Neural progenitor cell (in vitro differentiated cells): ENCODE measurements at places on chromosomes 4 and X.

- DNase-seq, result peak; percentile 6
Measured at GRCh38 chr4:57131849-57132742, 21.9 kb upstream of the IGFBP7 start.

DNA sequence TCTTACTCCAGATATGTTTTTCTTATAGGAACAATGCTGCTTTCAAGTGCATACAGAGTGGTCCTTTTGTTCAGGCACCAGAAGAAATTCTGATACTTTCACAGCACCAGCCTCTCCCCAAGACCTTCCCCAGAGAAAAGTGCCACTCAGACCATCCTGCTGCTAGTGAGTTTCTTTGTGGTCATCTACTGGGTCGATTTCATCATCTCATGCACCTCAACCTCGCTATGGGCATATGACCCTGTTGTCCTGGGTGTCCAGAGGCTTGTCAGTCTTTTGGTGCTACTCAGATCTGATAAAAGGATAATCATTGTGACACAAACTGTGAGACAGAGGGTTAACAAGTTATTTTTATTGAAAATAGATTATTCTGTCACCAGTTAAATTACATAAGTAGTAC is 39.5 kb downstream of the WDR13 start:
- DNase-seq, result no peak

DNA sequence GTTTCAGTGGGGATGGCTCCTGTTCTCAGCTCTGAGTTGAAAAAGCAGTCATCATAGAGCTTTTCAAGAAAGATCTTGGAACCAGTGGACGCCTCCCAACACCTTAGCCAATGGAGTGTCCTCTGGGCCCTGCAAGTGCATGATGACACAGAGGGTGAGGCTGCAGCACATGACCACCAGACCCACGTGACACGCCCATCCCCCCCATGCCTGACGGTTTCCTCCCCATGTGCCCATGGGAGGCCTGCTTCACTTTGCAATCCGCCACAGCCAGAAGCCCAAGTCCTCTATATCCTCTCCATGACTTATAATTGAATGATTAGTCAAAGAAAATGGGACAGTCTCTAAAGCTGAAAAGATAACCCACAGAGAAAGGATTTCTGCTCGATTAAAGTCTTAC is 187.0 kb downstream of the AFAP1 start:
- no peak for DNase-seq

- no peak for DNase-seq
Measured at GRCh38 chr4:122710434-122711308, 21.8 kb upstream of the BBS12 start.

DNA sequence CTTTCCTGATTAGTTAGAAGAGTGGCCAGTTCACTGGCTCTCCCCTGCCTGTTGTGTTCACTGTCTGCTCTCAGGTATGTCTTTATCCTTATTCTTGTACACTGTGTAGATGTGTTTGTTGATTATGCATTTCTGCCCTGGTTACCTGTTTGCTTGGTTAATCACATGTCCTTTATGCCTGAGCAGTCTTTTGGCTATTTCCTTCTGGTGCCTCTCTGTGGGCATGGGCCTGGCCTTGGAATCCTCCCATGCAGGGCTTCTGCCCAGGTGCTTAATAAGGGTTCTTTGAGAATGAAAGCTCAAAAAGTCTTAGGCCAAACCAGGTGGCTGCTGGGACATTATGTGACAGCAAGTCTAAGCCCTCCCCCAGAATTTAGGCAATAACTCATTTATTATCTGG is 26.5 kb downstream of the OTUD6A start:
- no peak for DNase-seq

DNA sequence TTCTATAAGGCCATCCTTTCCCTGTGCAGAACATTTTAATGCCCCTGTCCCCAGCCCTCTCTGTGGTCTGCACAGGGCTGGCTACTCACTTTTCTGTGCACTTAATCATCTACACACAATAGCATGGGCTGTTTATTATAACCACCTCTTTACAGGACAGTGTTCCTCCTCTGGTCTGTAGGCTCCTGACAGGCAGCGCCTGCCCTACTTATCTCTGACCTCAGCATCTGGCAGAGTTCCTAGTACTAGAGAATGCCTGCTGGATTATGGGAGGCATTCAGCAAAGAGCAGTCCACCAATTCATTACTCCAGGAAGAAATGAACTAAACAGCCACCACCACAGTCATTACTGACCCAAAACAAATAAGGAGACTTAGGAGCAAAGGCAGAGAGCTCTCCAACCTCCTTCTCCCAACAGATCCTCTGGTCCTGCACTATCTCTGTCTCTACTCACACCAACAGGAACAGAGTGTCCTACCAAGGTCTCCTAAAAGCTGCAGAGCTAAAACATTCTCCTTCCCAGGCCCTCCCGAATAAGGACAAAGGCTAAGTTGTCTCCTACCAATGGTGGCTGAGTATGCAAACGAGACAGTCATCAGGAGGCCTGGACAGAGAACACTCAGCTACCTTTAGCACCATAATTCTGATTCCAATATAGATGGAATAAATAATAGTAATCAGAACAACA is 279.2 kb downstream of the QDPR start:
- no peak for DNase-seq
